Chondrocyte (in vitro differentiated cells): ENCODE measurements at places on chromosomes 4 and X.

DNA sequence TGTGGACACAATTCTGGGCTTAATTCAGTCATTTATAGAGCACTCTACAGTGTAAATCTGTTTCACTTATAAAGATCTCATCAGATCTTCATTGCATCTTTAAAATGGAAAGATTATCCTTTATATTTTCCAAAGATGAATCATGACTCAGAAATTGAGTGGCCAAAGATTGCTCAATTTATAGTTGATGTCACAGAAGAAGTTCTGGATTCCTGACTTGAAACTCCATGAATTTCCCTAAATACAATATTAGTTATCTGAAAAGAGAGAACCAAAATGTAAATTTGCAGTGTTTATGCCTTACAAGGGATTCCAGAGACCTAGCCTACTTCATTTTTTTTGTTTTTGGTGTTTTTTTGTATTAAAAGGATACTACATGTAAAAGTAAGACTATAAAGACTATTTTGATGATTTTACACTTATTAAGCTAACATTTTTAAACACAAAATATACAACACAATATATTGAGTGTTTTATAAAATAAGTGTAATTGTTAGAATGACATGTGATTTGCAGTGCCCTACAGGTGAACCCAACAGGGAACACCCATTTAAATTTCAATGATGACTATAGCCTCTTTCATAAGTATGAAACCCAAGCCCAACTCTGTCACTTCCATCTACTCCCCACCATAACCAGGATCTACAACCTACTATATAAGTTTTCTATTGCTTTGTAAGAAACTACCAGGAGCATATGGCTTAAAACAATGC is 183.5 kb downstream of the PCDH7 start:
- no peak for DNase-seq

- DNase-seq, result no peak
Observed at GRCh38 chr4:35942092-35942491, 302.2 kb downstream of the ARAP2 start.

- DNase-seq, result no peak
Observed at GRCh38 chr4:76654791-76655190, 219.8 kb downstream of the SHROOM3 start.

- no peak for DNase-seq
Observed at GRCh38 chr4:71752383-71753042, 31.4 kb downstream of the GC start.

- no peak for DNase-seq
Observed at GRCh38 chrX:76253432-76253831, 80.6 kb downstream of the PBDC1 start.

DNA sequence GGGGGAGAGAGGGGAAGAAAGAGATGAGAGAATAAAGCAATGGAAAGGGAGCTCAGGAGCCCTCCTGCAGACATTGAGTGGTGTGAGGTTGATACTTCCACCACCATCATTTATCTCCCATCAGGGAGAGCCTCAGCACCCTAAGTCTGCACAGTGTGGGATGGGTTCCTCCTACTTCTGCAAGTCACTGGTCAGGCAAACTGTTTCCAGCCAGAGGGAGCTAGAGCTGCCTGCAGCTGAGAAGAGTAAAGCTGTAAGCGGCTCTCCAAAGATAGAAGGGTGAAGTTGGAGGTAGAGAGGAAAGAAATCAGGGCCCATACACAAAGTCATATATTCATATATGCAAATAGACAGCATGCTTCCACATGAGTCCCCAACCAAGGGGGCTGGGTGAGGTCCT is 21.9 kb upstream of the ZNF81 start:
- no peak for DNase-seq

GRCh38 chr4:122739174-122739573 is 6.7 kb downstream of the BBS12 start:
- no peak for DNase-seq

DNA sequence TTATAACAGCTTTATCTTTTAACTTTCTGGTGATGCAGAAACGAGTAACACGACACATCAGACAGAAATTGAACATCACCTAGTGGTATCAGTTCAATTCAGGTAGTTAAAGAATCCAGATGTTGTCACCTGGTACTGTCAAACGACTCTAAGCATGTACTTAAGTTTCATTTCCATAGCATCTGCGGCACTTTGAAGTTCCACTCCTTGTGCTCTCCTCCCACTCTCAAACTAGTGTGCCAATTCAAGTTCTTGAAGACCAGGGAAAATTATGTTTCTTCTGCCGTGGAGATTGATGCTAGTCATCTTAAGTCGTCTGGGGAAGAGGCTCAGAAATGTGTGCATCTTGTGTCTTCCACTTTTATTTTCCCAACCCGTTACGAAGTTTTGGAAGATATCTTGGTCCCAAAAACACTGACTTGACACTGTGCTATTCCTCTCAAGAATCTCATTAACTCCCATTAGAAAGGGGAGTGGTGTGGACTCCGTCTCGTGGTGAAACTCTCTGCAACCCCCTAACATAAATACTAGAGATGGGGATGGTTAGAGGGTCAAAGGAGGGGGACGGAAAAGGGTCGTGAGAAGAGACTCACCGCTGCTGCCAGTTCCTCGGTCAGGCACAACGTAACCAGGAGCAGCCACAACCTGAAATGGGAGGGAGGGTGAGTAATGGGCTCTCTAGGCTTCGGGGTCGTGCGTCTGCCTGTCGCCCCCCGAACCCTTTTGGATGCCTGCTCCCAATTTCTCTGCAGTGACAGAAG is 693 bp downstream of the COL4A6 start:
- DNase-seq, result no peak

- no peak for DNase-seq
Observed at GRCh38 chrX:119266364-119266995, 30.4 kb downstream of the PGRMC1 start.

DNA sequence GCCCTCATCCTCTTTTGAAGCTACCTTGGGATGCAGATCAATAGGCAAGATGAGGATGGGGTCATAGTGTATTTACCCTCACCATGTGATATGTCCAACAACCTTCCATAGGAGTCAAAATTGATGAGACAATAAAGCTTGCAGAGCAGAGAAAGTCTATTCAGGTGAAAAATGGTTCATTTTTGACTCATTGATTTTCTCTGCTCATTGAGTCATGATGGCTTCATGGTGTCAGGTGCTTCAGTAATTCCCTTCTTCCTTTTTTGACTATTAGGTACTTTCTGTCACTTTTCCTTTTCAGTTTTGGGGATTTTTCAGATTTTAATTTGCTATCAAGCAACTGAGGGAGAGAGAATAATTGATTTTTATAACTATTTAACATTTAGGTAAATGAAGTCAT is 55.9 kb upstream of the IL2 start:
- no peak for DNase-seq

GRCh38 chr4:54099287-54099747 is 646 bp upstream of the GSX2 start:
- DNase-seq, result no peak

GRCh38 chrX:10636337-10636736 is 16.0 kb upstream of the MID1 start:
- DNase-seq, result no peak

GRCh38 chrX:64195862-64196261 is 9.6 kb downstream of the AMER1 start:
- no peak for DNase-seq
